ENCODE measurements at places on chromosomes 12 and 14. TPM values are rescaled to one million over a fixed set of nuclear protein-coding genes. Genes with fewer than 3 reads are reported as not detected.

CNIH1 gene
- 189 TPM for total RNA-seq

PRR13 gene
- total RNA-seq = 26.2 TPM

RIMBP2 gene
- under 0.01 TPM for total RNA-seq

PHLDA1 gene
- total RNA-seq = 75.0 TPM

SLC39A2 gene
- not detected for total RNA-seq

COX8C gene
- not detected for total RNA-seq

KRT80 gene
- 0.25 TPM for total RNA-seq

GPR65 gene
- total RNA-seq = not detected

All from uterine smooth muscle cell (primary cell).